ENCODE measurements at places on chromosomes 16 and 17. TPM values are rescaled to one million over a fixed set of nuclear protein-coding genes. Genes with fewer than 3 reads are reported as not detected.

- no peak for DNase-seq
- H3K4me1 ChIP-seq = no peaks in the 10 kb centered on the region
- no peaks in the 10 kb centered on the region for H3K27me3 ChIP-seq
- H3K27ac ChIP-seq = no peak overlapping the region
- H3K4me3 ChIP-seq = no peak overlapping the region
Observed at GRCh38 chr16:24409045-24409444, 130.3 kb upstream of the RBBP6 start.

DNA sequence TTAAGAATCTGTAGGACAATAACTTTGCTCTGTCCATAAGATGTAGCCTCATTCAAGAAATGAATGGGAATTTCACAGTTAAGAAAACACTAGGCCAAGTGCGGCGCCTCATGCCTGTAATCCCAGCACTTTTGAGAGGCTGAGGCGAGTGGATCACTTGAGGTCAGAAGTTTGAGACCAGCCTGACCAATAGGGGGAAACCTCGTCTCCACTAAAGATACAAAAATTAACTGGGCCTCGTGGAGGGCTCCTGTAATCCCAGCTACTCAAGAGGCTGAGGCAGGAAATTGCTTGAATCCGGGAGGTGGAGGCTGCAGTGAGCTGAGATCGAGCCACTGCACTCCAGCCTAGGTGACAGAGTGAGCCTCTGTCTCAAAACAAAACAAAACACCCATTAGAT is 19.9 kb upstream of the RSL1D1 start:
- no peak overlapping the region for H3K4me3 ChIP-seq
- peaks cover 8% of the 10 kb centered on the region for H3K4me1 ChIP-seq
- no peaks in the 10 kb centered on the region for H3K27me3 ChIP-seq
- no peak for DNase-seq

DNA sequence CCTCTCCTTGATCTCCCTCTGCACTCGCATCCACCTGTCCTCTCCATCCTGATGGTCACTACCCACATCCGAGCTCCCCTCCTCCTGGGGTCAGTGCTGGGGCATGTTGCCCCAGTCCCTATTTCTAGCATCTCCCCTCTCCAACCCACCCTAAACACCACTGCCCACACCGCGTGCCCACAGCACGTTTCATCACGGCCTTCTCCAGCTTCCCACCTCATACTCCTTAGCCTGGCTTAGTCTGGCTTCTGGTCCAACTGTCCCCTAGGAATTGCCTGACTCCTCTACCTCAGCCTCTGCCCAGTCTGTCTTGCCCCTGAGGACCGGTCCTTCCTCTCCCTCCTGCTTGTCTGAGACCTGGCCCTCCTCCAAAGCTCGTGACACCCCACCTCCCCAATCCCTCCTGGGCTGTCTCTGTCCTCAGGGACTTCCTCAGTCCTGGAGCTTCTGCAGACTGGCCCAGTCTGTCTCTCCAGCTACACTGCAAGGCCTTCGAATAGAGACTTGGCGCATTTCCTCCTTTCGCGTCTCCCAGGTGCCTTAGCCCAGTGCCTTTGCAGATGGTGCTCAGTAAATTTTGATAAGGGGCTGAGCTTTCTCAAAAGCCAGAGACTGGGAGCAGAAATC is 4.9 kb downstream of the ALOX15 start:
- peaks cover 30% of the 10 kb centered on the region for H3K27me3 ChIP-seq
- H3K36me3 ChIP-seq = no peaks in the 10 kb centered on the region
- H3K27ac ChIP-seq = no peak overlapping the region
- H3K4me1 ChIP-seq = no peaks in the 10 kb centered on the region
- DNase-seq = no peak

DNA sequence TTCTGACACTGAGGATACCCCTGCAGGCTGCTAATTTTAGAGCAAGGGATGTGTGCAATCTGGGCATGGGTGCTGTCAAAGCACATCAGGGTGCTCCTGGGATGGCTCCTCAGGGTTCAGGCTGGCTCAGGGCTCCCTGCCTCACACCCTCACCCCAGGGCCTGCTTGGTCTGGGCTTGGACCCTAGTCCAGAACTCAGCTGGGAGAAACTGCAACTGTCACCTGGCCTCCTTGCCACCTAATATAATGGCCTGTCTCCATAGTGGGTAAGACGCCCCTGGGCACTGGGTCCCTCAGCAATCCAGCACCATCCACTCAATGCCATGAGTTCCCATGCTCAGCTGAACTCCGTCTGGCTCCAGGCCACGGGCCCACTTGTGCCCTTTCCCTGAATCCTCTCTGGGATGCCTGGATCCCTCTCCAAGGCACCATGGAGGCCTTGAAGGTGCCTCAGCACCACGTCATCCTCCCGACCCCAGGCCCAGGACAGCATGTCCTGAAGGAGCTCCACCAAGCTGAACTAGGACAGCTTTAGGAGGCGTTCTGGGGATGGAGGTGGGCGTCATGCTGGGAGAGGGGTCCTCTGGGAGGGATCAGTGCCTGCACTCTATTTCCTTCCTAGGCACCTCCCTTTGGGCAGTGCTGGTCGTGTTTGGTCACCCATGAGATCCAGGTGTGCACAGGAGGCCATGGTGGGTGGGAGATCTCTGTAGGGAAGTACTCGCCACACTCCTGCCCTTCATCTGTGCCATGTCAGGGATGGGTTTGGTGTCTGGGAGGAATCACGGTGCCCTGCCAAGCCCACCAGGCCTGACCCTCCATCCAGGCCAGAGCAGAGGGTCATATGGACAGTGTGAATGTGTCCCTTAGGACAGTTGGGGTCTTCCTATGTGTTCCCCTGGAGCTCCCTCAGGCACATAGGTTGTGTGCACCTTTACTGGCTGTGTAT is 1688.4 kb downstream of the TP53TG3F start:
- no peak overlapping the region for H3K4me3 ChIP-seq
- no peak overlapping the region for H3K27ac ChIP-seq
- DNase-seq = peak; percentile 35

- peaks cover 45% of the 10 kb centered on the region for H3K4me1 ChIP-seq
- no peak overlapping the region for H3K4me3 ChIP-seq
- DNase-seq = no peak
- peaks cover 85% of the 10 kb centered on the region for H3K36me3 ChIP-seq
- H3K27me3 ChIP-seq = no peaks in the 10 kb centered on the region
- H3K27ac ChIP-seq = no peak overlapping the region
Observed at GRCh38 chr16:19706846-19707245, 11.2 kb downstream of the KNOP1 start.

DNA sequence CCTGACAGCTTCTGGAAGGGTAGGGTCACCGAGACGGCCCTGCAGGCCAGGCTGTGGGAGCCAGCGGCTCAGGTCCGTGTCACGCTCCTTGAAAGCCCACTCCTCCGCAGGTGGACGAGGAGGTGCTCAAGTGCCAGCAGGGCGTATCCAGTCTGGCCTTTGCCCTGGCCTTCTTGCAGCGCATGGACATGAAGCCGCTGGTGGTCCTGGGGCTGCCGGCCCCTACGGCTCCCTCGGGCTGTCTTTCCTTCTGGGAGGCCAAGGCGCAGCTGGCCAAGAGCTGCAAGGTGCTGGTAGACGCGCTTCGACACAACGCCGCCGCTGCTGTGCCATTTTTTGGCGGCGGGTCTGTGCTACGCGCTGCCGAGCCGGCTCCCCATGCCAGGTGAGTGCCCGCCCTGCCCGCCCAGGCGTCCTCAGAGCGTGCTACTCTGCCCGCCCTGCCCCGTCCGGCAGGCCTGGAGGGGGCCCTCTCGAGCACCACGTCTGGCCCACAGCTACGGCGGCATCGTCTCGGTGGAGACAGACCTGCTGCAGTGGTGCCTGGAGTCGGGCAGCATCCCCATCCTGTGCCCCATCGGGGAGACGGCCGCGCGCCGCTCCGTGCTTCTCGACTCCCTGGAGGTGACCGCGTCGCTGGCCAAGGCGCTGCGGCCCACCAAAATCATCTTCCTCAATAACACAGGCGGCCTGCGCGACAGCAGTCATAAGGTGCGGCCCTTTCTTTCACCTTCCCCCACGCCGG is 1.3 kb downstream of the NAGS start:
- no peak overlapping the region for H3K27ac ChIP-seq
- DNase-seq = no peak
- H3K4me3 ChIP-seq = no peak overlapping the region
- H3K27me3 ChIP-seq = no peaks in the 10 kb centered on the region

DNA sequence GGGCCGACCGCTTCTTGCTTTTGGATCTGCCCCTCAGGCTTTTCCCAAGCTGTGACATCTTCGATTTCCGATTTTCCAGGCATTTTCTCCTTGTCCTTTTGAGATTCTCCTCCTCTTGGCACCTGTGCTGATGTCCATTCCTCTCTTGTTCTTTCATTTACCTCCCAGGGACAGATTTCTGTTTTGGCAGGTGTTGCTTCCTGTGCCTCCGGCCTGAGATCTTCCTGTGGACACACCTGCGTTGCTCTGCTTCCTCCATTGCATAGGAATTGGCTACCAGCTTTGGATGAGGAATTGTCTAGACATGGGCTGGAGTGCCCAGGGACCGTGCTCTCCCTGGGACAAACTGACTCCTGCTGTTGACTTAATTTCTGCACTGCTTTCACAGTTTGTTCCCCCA is 15.1 kb downstream of the GPR179 start:
- H3K27ac ChIP-seq = no peak overlapping the region
- no peaks in the 10 kb centered on the region for H3K36me3 ChIP-seq
- no peaks in the 10 kb centered on the region for H3K4me1 ChIP-seq
- no peak for DNase-seq
- no peak overlapping the region for H3K4me3 ChIP-seq

- DNase-seq = no peak
- no peaks in the 10 kb centered on the region for H3K4me1 ChIP-seq
- H3K27me3 ChIP-seq = no peaks in the 10 kb centered on the region
- H3K36me3 ChIP-seq = peaks cover 89% of the 10 kb centered on the region
- no peak overlapping the region for H3K27ac ChIP-seq
Observed at GRCh38 chr17:1473841-1474240, 17.8 kb upstream of the CRK start.

GRCh38 chr17:20173091-20173490 is 163.9 kb downstream of the SPECC1 start:
- 0 out of 2 replicates have a peak, but pooled peaks cover 3% of the 10 kb centered on the region for H3K36me3 ChIP-seq
- DNase-seq = peak; percentile 51
- peak overlapping the region; percentile 85 for H3K27ac ChIP-seq
- no peak overlapping the region for H3K4me3 ChIP-seq

GRCh38 chr17:68200689-68201417 is 47.0 kb upstream of the AMZ2 start:
- H3K36me3 ChIP-seq = no peaks in the 10 kb centered on the region
- no peak overlapping the region for H3K27ac ChIP-seq
- peaks cover 31% of the 10 kb centered on the region for H3K4me1 ChIP-seq
- DNase-seq = peak; percentile 79
- peaks cover 52% of the 10 kb centered on the region for H3K27me3 ChIP-seq

GRCh38 chr17:18181358-18181757 is 2.3 kb upstream of the ALKBH5 start:
- no peak overlapping the region for H3K27ac ChIP-seq
- H3K27me3 ChIP-seq = no peaks in the 10 kb centered on the region
- peaks cover 27% of the 10 kb centered on the region for H3K36me3 ChIP-seq

DNA sequence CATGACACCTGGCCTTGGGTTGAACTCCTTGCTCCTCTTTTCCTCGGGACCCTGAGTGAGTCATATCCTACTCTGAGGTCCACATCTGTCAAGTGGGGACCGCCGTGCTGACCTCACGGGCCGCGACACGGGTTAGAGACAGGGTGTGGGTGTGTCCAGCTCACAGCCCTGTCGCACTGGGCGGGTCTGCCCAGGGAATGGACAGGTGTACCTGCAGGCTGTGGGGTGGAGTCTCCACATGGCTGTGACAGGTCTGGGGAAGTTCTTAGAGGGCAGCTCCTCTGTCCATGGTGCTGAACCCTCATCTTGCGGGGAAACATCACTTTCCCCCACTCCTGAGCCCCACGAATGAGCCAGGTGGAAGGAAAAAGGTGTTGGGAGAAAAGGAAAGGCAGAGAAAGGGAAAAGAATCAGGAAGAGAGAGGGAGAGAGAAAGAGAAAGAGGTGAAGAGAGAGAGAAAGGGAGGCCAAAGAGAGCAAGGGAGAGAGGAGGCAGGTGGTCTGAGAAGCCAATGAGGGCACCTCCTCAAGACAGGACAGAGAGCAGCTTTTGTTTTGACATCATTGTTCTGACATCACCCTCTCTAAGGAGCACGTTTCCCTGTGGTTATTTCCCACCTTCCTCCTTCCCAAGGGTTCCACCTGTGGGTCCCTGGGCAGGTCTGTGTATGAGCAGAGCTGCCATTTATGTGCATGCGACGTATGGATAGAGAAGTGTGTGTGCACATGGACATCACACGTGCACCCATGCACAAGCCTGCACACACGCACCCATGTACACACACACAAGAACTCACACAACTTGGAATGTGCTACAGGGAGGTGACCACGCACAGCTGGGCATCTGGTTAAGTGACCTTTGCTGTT is 32.6 kb upstream of the CBFA2T3 start:
- no peaks in the 10 kb centered on the region for H3K36me3 ChIP-seq
- no peak for DNase-seq
- H3K4me3 ChIP-seq = no peak overlapping the region
- no peaks in the 10 kb centered on the region for H3K27me3 ChIP-seq

GRCh38 chr17:6461246-6461645 is 17.0 kb downstream of the PIMREG start:
- H3K27ac ChIP-seq = no peak overlapping the region
- peaks cover 13% of the 10 kb centered on the region for H3K4me1 ChIP-seq
- no peak for DNase-seq

DNA sequence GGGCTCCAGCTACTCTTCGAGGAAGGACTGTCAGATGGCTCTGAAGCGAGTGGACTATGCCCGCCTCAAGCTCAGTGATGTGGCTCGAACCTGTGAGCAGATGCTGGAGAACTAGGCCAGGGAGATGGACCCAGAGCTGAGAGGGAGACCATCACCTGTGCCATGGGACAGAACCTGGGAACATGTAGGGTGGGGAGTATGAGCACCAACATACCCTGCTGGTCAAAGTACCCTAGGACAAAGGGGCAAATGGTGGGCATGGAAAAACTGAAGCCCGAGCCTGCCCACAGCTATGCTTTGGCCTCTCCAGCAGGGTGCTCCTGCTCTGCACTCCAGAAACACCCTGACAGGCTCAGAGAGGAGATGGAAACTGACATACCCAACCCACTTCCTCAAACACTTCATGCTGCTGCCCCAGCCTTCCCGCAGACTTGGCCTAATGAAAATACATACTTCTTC is 1.9 kb downstream of the MED11 start:
- peaks cover 6% of the 10 kb centered on the region for H3K27me3 ChIP-seq
- H3K36me3 ChIP-seq = no peaks in the 10 kb centered on the region
- peaks cover 10% of the 10 kb centered on the region for H3K4me1 ChIP-seq

DNA sequence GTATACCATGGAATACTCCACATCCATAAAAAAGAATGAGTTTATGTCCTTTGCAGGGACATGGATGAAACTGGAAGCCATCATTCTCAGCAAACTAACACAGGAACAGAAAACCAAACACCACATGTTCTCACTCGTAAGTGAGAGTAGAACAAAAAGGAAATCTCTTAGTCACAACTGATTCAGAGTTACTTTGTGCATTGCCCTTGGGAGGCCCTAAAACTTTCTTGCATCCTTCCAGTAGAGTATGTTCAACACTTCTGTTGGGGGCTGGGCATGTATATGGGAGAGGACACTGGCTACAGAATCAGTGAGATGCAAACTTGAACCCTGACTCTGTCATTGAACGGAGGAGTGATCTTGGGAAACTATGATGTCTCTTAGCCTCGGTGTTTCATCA is 147.4 kb upstream of the IRX5 start:
- no peaks in the 10 kb centered on the region for H3K4me1 ChIP-seq
- no peak overlapping the region for H3K4me3 ChIP-seq
- no peaks in the 10 kb centered on the region for H3K36me3 ChIP-seq
- no peak for DNase-seq
- 0 out of 2 replicates have a peak, but pooled peaks cover 3% of the 10 kb centered on the region for H3K27me3 ChIP-seq

PRR35 gene
- total RNA-seq = not detected

MYH11 gene
- total RNA-seq = 0.16 TPM

NACA2 gene
- not detected for total RNA-seq

KRTAP3-2 gene
- total RNA-seq = not detected

FBXO39 gene
- not detected for total RNA-seq

CDRT4 gene
- total RNA-seq = not detected

ANKRD40CL gene
- total RNA-seq = not detected

Measured in SJSA1 (cell line).